Activated naive CD4-positive, alpha-beta T cell treated with anti-CD3 and anti-CD28 coated beads for 36 hours (primary cell): ENCODE measurements at places on chromosomes 11 and 22. TPM values are rescaled to one million over a fixed set of nuclear protein-coding genes. Genes with fewer than 3 reads are reported as not detected.

OR8D1 gene
- not detected for total RNA-seq

DNA sequence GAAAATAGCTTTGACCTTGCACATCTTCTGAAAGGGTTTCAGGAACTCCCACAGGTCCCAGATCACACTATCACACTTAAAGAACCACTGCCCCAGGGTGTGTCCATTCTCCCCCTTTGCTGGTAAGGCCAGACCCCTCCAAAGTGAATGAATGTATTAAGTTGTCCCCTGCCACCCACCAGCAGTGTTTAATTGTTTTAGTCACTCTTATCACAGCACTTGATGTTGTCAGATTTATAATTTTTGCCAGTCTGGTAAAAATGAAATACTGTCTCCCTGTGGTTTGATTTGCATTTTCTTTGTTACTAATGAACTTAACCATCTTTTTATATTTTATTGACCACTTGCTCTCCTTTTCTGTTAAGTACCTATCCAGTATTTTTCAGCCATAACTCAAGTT lies 89.6 kb upstream of the RAB1B start:
- no peaks in the 10 kb centered on the region for H3K27me3 ChIP-seq
- no peaks in the 10 kb centered on the region for H3K36me3 ChIP-seq
- no peak overlapping the region for H3K4me3 ChIP-seq
- no peak overlapping the region for H3K27ac ChIP-seq
- DNase-seq: no peak
- H3K4me1 ChIP-seq: peaks cover 34% of the 10 kb centered on the region

- H3K4me3 ChIP-seq: no peak overlapping the region
- H3K36me3 ChIP-seq: no peaks in the 10 kb centered on the region
- DNase-seq: no peak
- no peaks in the 10 kb centered on the region for H3K27me3 ChIP-seq
Measured at GRCh38 chr11:104028476-104029263, 7.8 kb upstream of the DDI1 start.

CYP2D6 gene
- total RNA-seq: 0.89 TPM

ATF4 gene
- total RNA-seq: 589 TPM

DNA sequence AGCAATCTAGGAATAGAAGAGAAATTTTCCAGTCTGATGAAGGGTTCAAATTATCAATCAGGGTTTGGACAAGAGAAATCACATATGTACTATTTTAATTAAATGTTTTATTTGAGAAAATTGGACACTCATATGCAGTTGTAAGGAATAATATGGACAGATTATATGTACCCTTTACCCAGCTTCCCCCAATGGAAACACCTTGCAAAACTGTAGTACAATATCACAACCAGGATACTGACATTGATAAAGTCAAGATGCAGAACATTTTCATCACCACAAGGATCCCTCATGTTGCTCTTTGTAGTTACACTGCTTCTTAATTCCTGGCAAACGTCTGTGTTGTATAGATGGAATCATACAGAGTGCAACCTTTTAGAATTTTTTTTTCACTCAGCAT lies 1.4 kb upstream of the LIPT2 start:
- DNase-seq: no peak
- no peaks in the 10 kb centered on the region for H3K36me3 ChIP-seq
- H3K4me1 ChIP-seq: peaks cover 17% of the 10 kb centered on the region

C1QTNF5 gene
- total RNA-seq: not detected

CRYBB2 gene
- total RNA-seq: not detected

GRCh38 chr11:17294033-17294432 lies 17.5 kb downstream of the NUCB2 start:
- H3K4me3 ChIP-seq: no peak overlapping the region
- H3K4me1 ChIP-seq: peaks cover 61% of the 10 kb centered on the region
- H3K27ac ChIP-seq: no peak overlapping the region
- peak; percentile 60 for DNase-seq
- peaks cover 20% of the 10 kb centered on the region for H3K36me3 ChIP-seq

- H3K4me1 ChIP-seq: no peaks in the 10 kb centered on the region
- no peak for DNase-seq
- no peak overlapping the region for H3K27ac ChIP-seq
- no peak overlapping the region for H3K4me3 ChIP-seq
Measured at GRCh38 chr11:109109571-109110315, 312.2 kb upstream of the C11orf87 start.

- no peak overlapping the region for H3K27ac ChIP-seq
- peaks cover 9% of the 10 kb centered on the region for H3K4me1 ChIP-seq
- no peak overlapping the region for H3K4me3 ChIP-seq
Measured at GRCh38 chr11:115926601-115927000, 422.4 kb upstream of the CADM1 start.

- peak; percentile 77 for DNase-seq
- no peak overlapping the region for H3K4me3 ChIP-seq
- no peak overlapping the region for H3K27ac ChIP-seq
- H3K4me1 ChIP-seq: no peaks in the 10 kb centered on the region
Measured at GRCh38 chr11:88016392-88017170, 158.7 kb downstream of the RAB38 start.

DNA sequence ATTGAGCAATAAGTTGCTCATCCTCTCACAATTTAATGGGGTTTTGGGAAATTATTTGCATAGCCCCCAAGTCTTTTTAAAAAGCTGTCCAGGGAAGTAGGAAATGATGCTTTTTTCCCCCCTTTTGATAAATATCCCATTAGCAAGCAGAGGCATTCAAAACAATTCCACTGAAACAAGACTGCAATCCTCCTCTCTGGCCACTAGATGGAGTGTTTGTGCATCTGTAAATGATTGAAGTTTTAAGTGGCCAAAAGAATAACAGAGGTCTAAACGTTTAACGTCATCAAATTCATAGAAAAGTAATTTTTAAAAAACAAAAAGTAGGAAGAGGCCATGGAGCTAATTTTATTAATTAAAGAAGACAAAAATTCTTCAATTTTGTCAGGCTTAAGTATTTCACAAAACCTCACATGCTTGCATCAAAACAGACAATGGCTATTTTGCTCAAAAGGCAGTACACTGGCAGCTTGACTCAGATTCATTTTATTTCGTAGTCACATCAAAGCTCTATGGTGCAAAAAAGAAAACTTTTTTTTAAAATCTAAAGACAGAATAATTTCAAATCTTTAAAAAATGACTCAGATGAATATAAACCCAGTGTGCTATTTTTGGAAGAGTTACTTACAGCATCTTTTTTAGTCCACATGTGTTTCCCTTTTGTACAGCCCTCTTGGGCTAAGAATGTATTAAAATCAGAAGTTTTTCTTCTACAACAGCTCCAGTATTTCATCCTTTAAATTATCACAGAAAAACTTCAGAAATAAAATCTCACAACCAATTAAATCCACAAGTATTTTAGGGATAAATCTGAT lies 17.8 kb downstream of the CHORDC1 start:
- peak; percentile 14 for DNase-seq
- H3K27me3 ChIP-seq: no peaks in the 10 kb centered on the region
- H3K27ac ChIP-seq: peak overlapping the region; percentile 7
- H3K36me3 ChIP-seq: peaks cover 37% of the 10 kb centered on the region
- no peak overlapping the region for H3K4me3 ChIP-seq
- H3K4me1 ChIP-seq: peaks cover 20% of the 10 kb centered on the region

DNA sequence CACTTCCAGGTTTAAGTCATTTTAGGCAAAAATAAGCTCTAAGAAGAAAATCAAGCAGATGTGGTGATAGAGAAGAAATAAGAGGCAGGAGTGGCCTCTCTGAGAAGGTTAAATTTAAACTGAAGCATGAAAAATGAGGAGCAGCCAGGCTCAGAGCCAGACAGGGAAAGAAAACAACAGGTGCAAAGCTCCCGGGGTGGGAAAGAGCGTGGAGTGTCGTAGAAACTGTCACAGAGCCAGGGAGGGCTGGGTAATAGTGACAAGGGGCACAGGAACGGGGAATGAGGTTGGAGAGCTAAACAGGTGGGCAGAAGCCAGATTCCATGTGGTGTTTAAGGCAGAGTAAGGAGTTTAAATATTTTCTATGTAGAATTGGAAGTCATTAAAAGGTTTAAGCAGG lies 132.1 kb upstream of the BLID start:
- no peaks in the 10 kb centered on the region for H3K4me1 ChIP-seq
- H3K4me3 ChIP-seq: no peak overlapping the region
- no peaks in the 10 kb centered on the region for H3K36me3 ChIP-seq
- H3K27me3 ChIP-seq: no peaks in the 10 kb centered on the region
- no peak overlapping the region for H3K27ac ChIP-seq

DNA sequence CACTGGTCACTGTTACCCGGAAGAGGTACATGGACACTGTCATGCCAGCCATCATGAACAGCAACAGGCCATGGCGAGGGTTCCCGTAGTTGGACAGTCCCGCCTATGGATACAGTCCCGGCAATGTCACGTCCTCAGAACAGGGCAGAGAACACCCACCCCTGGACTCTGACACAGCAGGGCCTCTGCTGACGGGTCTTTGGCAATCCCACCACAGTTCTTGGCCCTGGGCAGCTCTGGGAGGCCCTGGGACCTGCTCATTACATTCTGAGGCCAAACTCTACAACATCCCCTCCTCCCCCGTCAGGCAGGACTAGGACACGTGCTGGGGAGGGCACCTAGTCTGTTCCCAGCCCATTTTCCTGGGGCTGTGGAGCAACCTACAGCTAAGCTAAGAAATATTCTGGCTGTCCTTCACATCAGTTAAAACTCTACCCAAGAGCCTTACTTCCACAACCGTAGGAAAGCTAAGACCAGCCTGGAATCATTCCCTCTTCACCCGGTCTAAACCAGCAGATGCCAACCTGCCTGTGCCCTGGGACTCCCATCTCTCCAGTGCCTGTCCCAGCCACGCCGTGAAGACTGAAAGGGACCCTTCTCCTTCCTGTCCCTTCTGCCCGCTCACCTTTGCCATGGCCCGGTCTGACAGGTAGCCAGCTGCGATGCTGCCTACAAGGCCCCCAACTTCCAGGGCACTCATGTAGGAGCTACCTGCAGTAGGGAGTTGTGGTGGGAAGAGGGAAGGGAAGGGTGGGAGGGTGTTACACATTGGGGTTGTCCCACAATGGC lies 4.5 kb downstream of the SLC37A4 start:
- no peak overlapping the region for H3K4me3 ChIP-seq
- DNase-seq: no peak
- peaks cover 48% of the 10 kb centered on the region for H3K4me1 ChIP-seq

DEFB131B gene
- total RNA-seq: not detected

GNG3 gene
- not detected for total RNA-seq

- H3K27ac ChIP-seq: no peak overlapping the region
- no peaks in the 10 kb centered on the region for H3K27me3 ChIP-seq
- H3K4me3 ChIP-seq: no peak overlapping the region
- H3K36me3 ChIP-seq: no peaks in the 10 kb centered on the region
Measured at GRCh38 chr22:46280999-46281623, 13.3 kb downstream of the TTC38 start.

DNA sequence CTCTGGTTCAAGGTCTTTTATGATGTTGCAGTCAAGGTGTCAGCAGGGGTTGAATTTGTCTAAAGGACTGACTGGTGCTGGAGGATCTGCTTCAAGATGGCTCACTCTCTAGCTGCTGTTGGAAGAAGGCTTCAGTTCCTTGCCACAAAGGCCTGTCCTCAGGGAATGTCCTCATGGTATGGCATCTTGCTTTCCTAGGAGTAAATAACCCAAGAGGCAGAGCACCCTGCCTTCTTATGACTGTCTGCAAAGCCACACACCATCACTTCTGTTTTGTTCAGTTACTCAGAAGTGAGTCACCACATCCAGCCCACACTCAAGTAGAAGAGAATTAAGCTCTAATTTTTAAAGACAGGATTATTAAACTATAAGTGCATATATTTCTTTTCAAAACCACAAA lies 45.2 kb downstream of the PLAAT5 start:
- no peaks in the 10 kb centered on the region for H3K27me3 ChIP-seq
- H3K36me3 ChIP-seq: no peaks in the 10 kb centered on the region
- H3K4me3 ChIP-seq: no peak overlapping the region
- H3K27ac ChIP-seq: no peak overlapping the region
- H3K4me1 ChIP-seq: peaks cover 20% of the 10 kb centered on the region
- peak; percentile 10 for DNase-seq
